HepG2 (cell line): ENCODE measurements at places on chromosomes 2 and 18.

- DNase-seq = no peak
Observed at GRCh38 chr18:46096651-46097300, 1.3 kb downstream of the ATP5F1A start.

GRCh38 chr2:99448556-99448955 is 41.3 kb downstream of the REV1 start:
- DNase-seq = no peak

GRCh38 chr2:234476766-234477165 is 20.1 kb downstream of the ARL4C start:
- DNase-seq = no peak

GRCh38 chr2:196263181-196263747 is 91.9 kb upstream of the STK17B start:
- DNase-seq = no peak

- DNase-seq = peak; percentile 65
Observed at GRCh38 chr2:225668606-225669266, 269.2 kb downstream of the NYAP2 start.

- DNase-seq = peak; percentile 28
Observed at GRCh38 chr2:1750933-1751766, 6.8 kb upstream of the PXDN start.

- DNase-seq = no peak
Observed at GRCh38 chr2:37243435-37243834, 12.0 kb downstream of the NDUFAF7 start.

DNA sequence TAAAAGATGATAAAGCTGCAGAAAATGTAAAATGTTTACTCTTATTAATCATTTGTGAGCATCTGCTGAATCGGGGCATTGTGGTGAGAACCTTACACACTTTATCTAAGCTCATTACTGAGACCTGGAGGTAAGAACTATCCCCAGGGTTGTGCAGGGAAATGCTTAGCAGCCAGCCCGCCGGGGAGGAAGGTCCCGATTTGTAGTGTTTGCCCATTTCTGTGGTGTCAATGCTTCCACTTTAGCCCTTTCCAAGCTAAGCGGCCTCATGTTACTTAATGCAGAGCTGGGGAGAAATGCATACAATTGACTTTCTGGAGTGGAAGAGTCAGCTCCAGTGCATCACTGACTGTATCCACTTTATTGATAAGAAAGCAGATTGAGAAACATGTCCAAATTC is 20.8 kb upstream of the KCNK3 start:
- no peak for DNase-seq
